ENCODE measurements at places on chromosomes 4 and X.

- DNase-seq, result no peak
These were observed 456.3 kb downstream of the DTHD1 start for GRCh38 chr4:36737691-36738090.

DNA sequence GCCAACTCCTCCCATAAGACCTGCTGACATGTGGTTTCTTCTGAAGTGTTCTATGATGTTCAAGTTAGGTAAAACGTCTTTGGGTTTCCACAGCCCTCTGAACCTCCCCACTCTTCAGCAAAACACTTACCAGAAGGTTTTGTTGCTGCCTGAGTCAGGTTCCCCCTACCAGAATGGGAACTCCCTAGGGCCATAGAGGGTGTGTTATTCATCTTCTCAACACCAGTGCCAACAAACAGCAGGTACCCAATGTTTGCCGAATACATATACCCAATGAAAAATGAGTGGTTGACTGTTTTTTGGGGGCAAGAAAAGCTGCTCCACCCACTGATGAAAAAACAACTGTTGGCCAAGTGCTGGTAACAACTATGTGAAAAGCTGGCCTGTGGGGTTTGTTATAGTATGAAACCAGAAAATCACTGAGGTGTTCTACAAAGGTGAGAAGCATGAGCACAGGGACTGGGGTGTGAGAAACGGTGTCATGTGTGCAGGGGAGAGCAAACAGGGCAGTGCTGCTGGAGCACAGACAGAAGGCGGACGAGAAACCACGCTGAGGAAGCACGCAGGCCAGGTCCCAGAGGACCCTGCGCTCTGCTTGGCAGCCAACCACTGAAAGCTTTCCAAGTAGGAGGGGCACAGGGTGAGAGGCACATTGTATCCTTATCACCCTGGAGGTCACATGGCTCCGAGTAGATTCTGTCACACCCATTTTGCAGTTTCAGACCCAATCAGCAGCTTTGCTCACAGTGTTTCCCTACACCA lies 28.8 kb downstream of the ATP8A1 start:
- DNase-seq, result peak; percentile 18

DNA sequence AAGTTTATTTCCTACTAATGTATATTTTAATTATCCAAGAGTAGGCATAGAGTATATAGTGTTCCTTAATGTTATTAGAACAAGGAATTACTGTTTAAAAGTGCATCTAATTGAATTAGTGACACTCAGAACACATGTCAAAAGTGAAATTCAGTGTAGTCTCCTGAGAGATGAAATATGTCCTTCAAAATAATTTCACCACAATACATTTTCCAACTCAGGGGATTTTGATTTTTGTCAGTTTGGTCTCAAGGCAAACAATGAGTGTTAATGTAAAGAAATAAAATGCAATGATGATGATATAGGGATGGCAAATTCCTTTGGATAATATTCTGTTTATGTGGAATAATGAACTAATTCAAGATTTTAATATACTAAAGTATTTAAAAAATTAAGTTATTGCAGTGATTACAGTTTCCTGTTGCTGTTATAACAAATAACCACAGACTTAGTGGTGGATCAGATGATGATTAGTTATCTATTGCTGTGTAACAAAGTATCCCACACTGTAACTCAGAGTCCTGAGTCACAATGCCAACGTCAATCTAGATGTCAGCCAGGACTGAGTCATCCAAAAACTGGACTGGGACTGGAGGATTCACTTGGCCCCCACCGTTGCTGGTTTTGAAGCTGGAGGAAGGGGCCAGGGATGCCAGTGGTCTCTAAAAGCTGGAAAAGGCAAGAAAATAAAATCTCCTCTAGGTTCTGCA lies 148.0 kb upstream of the SLC7A11 start:
- DNase-seq, result no peak

GRCh38 chr4:3724319-3725231 lies 41.6 kb upstream of the ADRA2C start:
- no peak for DNase-seq

- DNase-seq, result no peak
These were observed 65.3 kb downstream of the HPRT1 start for GRCh38 chrX:134525086-134525792.

DNA sequence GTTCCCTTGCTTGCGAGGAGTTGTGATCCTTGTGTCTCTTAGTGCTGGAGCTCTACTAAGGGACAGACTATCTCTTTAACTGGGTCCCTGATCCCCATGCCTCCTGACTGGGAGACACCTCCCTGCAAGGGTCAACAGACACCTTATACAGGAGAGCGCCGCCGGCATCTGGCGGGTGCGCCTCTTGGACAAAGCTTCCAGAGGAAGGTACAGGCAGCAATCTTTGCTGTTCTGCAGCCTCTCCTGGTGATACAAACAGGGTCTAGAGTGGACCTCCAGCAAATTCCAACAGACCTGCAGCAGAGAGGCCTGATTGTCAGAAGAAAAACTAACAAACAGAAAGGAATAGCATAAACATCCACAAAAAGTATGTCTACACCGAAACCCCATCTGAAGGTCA lies 115.6 kb upstream of the ITM2A start:
- DNase-seq, result no peak
